ENCODE measurements at places on chromosomes 5 and 9. TPM values are rescaled to one million over a fixed set of nuclear protein-coding genes. Genes with fewer than 3 reads are reported as not detected.

GRCh38 chr5:173050791-173051190 is 5.4 kb upstream of the CREBRF start:
- DNase-seq = no peak
- no peaks in the 10 kb centered on the region for H3K27me3 ChIP-seq
- H3K36me3 ChIP-seq = no peaks in the 10 kb centered on the region

PCDHB5 gene
- total RNA-seq = not detected

DNA sequence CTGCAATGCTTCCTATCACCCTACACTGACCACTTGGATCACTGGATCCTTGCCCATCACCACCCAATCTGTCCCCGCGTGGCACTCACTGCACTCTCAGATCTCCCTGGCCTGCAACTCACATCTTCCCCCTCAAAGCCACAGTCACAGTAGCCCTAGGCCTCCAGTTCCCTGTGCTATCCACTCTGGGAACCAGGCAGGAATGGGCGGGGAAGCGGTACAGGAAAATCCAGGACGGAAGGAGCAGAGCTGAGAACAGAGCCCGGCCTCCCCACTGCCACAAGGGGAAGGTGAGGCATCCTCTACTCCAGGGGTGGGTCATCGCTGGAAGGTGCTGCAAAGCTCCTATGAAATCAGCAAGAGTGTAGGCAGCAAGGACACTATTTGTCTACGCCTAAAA is 102.6 kb downstream of the ESM1 start:
- H3K36me3 ChIP-seq = no peaks in the 10 kb centered on the region
- H3K27me3 ChIP-seq = no peaks in the 10 kb centered on the region
- DNase-seq = no peak
- peaks cover 21% of the 10 kb centered on the region for H3K4me1 ChIP-seq

CDKN2B-AS1 gene
- total RNA-seq = 35.3 TPM

LECT2 gene
- not detected for total RNA-seq

DNA sequence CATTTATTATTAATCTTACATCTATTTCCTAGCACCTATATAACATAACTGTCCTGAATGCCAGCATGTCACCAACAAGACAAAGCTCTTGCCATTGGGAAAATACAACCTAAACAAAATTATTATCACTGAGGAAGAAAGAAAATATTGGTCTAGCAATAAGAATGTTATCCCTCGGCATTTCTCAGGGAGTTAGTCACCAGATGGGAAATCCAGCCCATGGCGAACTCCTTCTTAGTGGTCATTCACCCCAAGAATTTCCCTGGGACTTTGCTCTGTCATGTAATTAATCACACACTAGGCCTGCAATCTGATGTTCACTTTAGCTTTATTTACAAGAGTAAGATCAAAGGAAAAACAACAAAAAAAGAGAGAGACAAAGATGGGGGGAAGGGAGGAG is 56.1 kb upstream of the TAS2R1 start:
- DNase-seq = no peak
- no peaks in the 10 kb centered on the region for H3K36me3 ChIP-seq
- no peaks in the 10 kb centered on the region for H3K4me1 ChIP-seq
- no peak overlapping the region for H3K4me3 ChIP-seq

TOPORS gene
- 16.3 TPM for total RNA-seq
